ENCODE measurements at places on chromosomes 6 and 20. TPM values are rescaled to one million over a fixed set of nuclear protein-coding genes. Genes with fewer than 3 reads are reported as not detected.
A peak's percentile ranks its signal among the peaks of the same experiment; 100 is the strongest.

GRCh38 chr20:46118481-46119020 lies 437 bp downstream of the CD40 start:
- peaks cover 2% of the 10 kb centered on the region for H3K36me3 ChIP-seq
- H3K4me1 ChIP-seq, result peaks cover 11% of the 10 kb centered on the region
- H3K27ac ChIP-seq, result no peak overlapping the region
- H3K27me3 ChIP-seq, result peaks cover 15% of the 10 kb centered on the region
- peak overlapping the region; percentile 90 for H3K4me3 ChIP-seq

DNA sequence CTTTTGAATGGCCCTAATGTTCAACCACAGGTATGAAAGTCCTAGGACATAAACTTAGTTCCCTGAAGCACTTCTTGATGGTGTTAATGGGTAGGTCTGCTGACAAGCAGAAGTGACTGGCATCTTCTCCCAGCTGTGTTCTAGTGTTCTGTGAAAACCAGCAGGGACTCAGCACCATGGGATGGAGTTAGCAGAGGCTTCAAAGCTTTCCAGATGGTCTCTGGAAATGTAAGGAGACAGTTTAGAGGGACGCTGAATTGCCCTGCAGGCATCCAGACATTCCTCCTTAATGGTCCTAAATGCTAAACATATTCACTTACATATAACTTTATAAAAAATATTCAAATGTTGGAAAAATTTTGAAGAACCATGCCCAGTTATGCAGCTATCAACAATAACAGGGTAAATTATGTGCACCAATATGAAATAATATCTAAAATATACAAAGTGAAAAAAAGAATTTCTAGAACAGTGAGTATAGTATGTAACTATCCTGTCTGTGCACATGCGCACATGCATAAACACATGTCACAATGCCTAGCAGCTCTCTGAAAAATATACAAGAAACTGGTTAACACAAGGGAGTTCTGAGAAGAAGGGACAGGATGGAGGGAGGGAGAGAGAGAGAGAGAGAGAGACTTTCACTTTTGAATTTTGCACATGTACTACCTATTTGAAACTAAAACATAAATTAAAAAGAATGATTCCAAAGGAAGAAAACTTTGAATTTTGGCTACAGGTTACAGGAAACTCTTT lies 87.2 kb downstream of the PRDM1 start:
- DNase-seq, result no peak
- peaks cover 11% of the 10 kb centered on the region for H3K27me3 ChIP-seq
- peaks cover 27% of the 10 kb centered on the region for H3K4me1 ChIP-seq
- no peaks in the 10 kb centered on the region for H3K36me3 ChIP-seq
- H3K27ac ChIP-seq, result no peak overlapping the region
- H3K4me3 ChIP-seq, result no peak overlapping the region

Gene MRPL14
- total RNA-seq, result 43.3 TPM

GRCh38 chr20:46004889-46005473 lies 3.7 kb upstream of the MMP9 start:
- H3K4me3 ChIP-seq, result no peak overlapping the region
- peak; percentile 25 for DNase-seq
- H3K27ac ChIP-seq, result no peak overlapping the region
- peaks cover 11% of the 10 kb centered on the region for H3K27me3 ChIP-seq

DNA sequence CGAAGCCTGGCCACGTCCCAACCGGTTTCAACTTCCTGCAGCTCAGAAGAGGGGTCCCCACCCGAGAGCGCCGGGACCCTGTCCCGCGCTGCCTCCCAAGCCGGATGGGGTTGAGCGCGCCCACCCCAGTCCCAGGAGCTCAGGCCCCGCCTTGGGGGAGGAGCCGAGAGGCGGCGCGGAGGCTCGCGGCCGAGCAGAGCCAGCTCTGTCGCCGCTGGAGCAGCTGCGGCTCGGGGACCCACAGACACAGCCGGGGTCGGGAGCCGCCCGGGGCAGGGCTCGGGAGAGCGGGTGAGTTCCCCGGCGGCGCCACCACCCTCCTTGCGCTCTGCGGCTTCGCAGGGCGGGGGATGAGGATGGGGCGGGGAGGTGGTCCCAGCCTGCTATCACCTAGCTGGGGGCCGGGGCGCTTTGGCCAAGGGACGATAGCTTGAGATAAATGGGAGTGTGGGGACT lies at the start of gene PPP1R16B:
TSS of gene PPP1R16B (plus strand) at position 196 of the 456 bp plus-strand sequence. CDS start 30,229 bp downstream, outside the sequence.
- peak within 1 kb of the TSS; percentile 86 for H3K4me3 ChIP-seq
- no peaks in the 10 kb centered on the region for H3K27me3 ChIP-seq
- H3K4me1 ChIP-seq, result peaks cover 46% of the 10 kb centered on the region
- DNase-seq, result peak; percentile 86
- peak within 1 kb of the TSS; percentile 93 for H3K27ac ChIP-seq
- H3K36me3 ChIP-seq, result peaks cover 36% of the 10 kb centered on the region

- H3K4me1 ChIP-seq, result peaks cover 8% of the 10 kb centered on the region
- H3K4me3 ChIP-seq, result no peak overlapping the region
- no peak for DNase-seq
Observed at GRCh38 chr20:40960101-40960500, 68.5 kb upstream of the TOP1 start.

Gene PROKR2
- not detected for total RNA-seq

Gene C20orf96
- 8.1 TPM for total RNA-seq

DNA sequence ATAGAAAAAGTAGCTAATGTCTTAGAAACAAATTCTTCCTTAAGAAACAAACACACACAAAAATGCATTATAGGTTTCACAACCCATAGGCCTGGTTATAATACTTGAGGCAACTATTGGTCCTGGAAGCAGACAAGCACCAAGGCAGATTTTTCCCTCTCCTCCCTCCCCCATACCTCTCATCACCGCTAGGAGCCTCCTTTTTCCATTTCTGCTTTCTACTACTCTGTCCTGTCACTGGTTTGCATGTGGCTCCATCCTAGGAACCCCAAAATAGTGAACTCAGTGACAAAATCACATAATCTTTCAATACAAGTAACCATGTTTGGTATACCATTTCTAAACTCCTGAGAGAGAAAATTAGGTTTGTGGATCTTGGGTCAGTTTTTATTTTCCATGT lies 66.1 kb downstream of the HMGCLL1 start:
- DNase-seq, result no peak
- H3K4me1 ChIP-seq, result no peaks in the 10 kb centered on the region
- no peak overlapping the region for H3K4me3 ChIP-seq
- H3K27me3 ChIP-seq, result no peaks in the 10 kb centered on the region
- no peak overlapping the region for H3K27ac ChIP-seq

- H3K4me1 ChIP-seq, result peaks cover 5% of the 10 kb centered on the region
- DNase-seq, result no peak
- H3K27me3 ChIP-seq, result no peaks in the 10 kb centered on the region
- H3K27ac ChIP-seq, result no peak overlapping the region
Observed at GRCh38 chr6:147065786-147066185, 138.4 kb upstream of the STXBP5 start.

- DNase-seq, result no peak
- no peaks in the 10 kb centered on the region for H3K27me3 ChIP-seq
- H3K36me3 ChIP-seq, result peaks cover 4% of the 10 kb centered on the region
- H3K4me1 ChIP-seq, result no peaks in the 10 kb centered on the region
Observed at GRCh38 chr6:20866036-20866435, 331.8 kb downstream of the CDKAL1 start.

Gene HLA-DRB5
- total RNA-seq, result 4.1 TPM

- DNase-seq, result no peak
- H3K27me3 ChIP-seq, result peaks cover 6% of the 10 kb centered on the region
- no peaks in the 10 kb centered on the region for H3K36me3 ChIP-seq
Observed at GRCh38 chr20:40702504-40702903, 13.5 kb upstream of the MAFB start.

Gene MUCL3
- total RNA-seq, result not detected

DNA sequence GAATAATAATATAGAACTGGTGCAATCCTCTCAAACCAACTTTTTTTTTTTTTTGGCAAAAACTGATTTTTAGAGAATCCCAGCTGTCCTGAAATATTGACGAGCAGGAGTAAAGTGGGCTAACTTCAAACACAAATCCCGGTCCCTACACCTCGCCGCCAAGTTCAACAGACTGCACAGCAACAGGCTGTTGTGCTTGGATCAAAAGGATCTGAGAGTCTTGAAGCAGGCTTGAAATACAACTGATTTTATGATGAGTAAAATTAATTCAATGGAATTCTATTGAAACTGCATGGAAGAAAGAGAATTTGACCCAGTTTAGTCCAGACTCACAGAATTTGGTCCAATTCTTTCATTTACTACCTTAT lies 172.1 kb downstream of the FOXC1 start:
- no peak for DNase-seq
- H3K27me3 ChIP-seq, result no peaks in the 10 kb centered on the region
- H3K36me3 ChIP-seq, result no peaks in the 10 kb centered on the region
- no peak overlapping the region for H3K27ac ChIP-seq

Gene MMP24
- not detected for total RNA-seq

DNA sequence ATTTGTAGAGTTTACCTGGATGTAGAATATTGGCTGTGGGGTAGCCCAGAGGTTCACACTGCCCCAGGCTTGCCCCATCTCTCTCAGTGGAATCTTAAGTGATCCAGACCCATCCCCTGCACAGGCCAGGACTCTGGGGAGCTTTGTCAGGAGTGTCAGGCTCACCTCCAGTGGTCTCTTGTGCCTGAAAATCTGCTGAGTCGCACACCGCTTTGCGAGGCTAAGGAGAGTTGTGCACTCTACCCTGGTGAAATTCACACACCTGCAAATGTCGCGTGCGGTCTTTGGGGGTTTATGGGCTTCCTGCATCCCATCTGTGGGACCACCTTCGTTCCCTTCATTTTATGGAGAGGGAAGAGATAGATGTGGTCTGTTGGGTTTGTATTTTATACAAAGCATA lies 63.6 kb upstream of the KIF25 start:
- no peak overlapping the region for H3K27ac ChIP-seq
- no peaks in the 10 kb centered on the region for H3K4me1 ChIP-seq
- H3K36me3 ChIP-seq, result no peaks in the 10 kb centered on the region
- H3K27me3 ChIP-seq, result peaks cover 13% of the 10 kb centered on the region
- no peak overlapping the region for H3K4me3 ChIP-seq

GRCh38 chr6:33770124-33770832 lies 18.7 kb downstream of the LEMD2 start:
- no peak for DNase-seq
- H3K36me3 ChIP-seq, result peaks cover 13% of the 10 kb centered on the region
- no peaks in the 10 kb centered on the region for H3K27me3 ChIP-seq

- no peak overlapping the region for H3K27ac ChIP-seq
- no peak overlapping the region for H3K4me3 ChIP-seq
- H3K27me3 ChIP-seq, result no peaks in the 10 kb centered on the region
- H3K4me1 ChIP-seq, result no peaks in the 10 kb centered on the region
Observed at GRCh38 chr6:54236984-54237383, 71.3 kb upstream of the TINAG start.

Gene CTSA
- 36.4 TPM for total RNA-seq

GRCh38 chr6:14857501-14857900 lies 388.4 kb upstream of the JARID2 start:
- H3K4me3 ChIP-seq, result peak overlapping the region; percentile 7
- peak overlapping the region; percentile 95 for H3K27ac ChIP-seq
- H3K27me3 ChIP-seq, result no peaks in the 10 kb centered on the region
- H3K4me1 ChIP-seq, result peaks cover 48% of the 10 kb centered on the region

DNA sequence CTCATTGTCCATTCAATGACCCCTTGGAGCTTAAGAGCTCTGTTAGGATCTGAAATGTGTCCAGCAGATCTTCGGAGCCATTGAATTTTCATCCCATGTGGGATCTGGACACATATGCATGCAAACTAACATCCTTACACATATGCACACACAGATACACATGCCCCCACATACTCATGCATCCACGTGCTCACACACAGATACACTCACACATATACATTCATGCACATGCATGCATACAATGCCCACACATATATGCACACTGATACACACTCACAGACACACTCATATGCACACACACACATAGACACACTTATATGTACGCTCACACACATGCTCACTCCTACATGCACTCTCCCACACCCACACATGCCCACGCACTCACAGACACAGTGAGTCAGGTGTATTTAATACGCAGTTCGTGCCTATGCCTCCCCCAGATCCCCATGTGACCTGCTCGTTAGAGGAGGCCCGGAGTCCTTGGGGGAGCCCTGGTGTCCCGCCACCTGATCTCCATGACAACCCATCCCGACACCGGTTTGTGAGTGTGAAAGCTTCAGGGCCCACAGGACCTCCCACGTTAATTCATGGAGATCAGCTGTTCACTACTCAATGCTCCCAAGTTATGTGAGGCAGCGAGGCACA lies 121.9 kb upstream of the SULF2 start:
- no peaks in the 10 kb centered on the region for H3K36me3 ChIP-seq
- H3K4me1 ChIP-seq, result no peaks in the 10 kb centered on the region
- no peak overlapping the region for H3K27ac ChIP-seq

GRCh38 chr6:90346729-90347128 lies 50.1 kb upstream of the BACH2 start:
- H3K4me1 ChIP-seq, result peaks cover 39% of the 10 kb centered on the region
- H3K27ac ChIP-seq, result peak overlapping the region; percentile 61
- no peak overlapping the region for H3K4me3 ChIP-seq
- no peaks in the 10 kb centered on the region for H3K27me3 ChIP-seq
- DNase-seq, result no peak

- peaks cover 27% of the 10 kb centered on the region for H3K36me3 ChIP-seq
- peaks cover 12% of the 10 kb centered on the region for H3K4me1 ChIP-seq
- no peak for DNase-seq
- no peaks in the 10 kb centered on the region for H3K27me3 ChIP-seq
Observed at GRCh38 chr6:100833972-100834574, 47.1 kb downstream of the ASCC3 start.

DNA sequence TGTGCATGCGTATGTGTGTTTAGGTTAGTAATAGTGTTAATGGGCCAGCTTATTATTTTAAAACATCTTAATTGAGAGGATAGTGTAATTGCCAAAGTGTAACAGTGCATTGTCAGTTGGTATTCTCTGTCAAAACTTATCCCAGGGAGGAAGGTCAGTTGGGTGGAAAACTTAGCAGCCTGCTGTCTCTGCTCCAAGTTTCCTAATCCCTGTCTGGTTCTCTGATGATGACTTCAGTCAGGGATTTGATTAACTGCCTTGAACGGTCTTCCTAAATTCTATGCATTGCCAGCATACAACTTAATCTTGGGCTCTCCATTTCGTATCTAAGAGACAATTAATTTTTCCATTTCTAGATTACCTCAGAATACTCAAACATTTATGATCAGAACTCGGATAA lies 51.1 kb downstream of the L3MBTL3 start:
- DNase-seq, result no peak
- peaks cover 2% of the 10 kb centered on the region for H3K4me1 ChIP-seq
- H3K27me3 ChIP-seq, result no peaks in the 10 kb centered on the region
- no peak overlapping the region for H3K4me3 ChIP-seq

DNA sequence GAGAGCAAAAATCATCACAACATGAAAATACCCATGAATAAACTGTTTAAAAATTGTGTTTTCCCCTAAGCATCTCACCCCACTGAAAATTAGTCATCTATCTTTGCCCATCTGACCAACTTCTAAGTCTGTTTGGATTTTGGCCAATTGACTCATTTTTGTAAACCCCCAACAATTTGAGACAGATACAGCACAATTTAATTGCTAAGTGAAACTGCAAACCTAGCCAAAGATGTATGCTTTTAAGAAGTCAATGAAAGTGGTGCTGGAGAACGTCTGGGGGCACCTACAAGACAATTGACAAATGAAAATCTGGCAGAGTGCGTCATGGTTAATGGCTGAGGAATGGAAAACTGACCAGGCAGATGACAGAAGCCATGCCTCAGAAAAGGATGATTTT lies 30.9 kb upstream of the SLC24A3 start:
- no peak overlapping the region for H3K4me3 ChIP-seq
- no peaks in the 10 kb centered on the region for H3K36me3 ChIP-seq
- DNase-seq, result no peak
- peaks cover 4% of the 10 kb centered on the region for H3K27me3 ChIP-seq

Gene ADGRF5
- not detected for total RNA-seq
